ENCODE measurements at places on chromosomes 11 and 22.

GRCh38 chr11:123221096-123221561 is 26.1 kb upstream of the CLMP start:
- no peak for DNase-seq

DNA sequence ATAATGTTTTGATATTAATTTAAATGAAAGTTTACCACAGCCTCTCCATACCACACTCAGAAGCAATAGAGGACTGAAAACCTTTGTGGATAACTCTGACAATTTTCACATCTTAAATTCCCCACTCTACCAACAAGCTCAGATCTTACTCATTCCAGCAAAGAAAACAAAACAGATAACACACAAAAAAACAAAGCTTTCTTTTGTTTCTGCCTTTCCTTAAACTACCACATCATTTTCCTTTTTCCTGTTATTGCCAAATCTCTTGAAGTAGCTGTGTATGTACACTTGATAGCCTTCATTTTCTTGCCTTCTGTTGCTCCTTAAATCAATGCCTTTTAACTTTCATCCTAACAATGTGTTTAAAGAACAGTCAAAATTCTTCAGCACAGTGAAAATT is 484.9 kb downstream of the NTM start:
- DNase-seq = no peak

- DNase-seq = no peak
Observed at GRCh38 chr11:38700111-38700510, 2102.1 kb upstream of the RAG2 start.

GRCh38 chr11:28770806-28771205 is 662.6 kb downstream of the METTL15 start:
- no peak for DNase-seq

DNA sequence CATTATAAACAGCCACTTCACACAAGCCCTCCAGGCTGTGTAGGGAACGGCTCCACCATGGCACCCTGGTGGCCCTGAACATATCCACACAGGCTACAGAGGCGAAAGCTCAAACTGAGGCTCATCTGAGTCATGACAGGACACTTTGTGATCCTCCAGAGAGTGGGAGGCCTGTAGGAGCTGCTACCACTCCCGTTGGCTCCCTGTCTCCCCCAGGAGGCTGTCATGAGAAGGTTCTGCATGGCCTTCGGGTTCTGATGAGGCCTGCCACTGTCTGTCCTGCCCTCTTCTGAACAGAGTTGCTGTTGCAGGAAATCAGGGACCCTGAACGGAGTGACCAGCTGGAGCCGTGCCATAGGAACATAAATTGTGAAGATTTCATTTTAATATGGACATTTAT is 23.8 kb upstream of the ALDH3B2 start:
- no peak for DNase-seq

DNA sequence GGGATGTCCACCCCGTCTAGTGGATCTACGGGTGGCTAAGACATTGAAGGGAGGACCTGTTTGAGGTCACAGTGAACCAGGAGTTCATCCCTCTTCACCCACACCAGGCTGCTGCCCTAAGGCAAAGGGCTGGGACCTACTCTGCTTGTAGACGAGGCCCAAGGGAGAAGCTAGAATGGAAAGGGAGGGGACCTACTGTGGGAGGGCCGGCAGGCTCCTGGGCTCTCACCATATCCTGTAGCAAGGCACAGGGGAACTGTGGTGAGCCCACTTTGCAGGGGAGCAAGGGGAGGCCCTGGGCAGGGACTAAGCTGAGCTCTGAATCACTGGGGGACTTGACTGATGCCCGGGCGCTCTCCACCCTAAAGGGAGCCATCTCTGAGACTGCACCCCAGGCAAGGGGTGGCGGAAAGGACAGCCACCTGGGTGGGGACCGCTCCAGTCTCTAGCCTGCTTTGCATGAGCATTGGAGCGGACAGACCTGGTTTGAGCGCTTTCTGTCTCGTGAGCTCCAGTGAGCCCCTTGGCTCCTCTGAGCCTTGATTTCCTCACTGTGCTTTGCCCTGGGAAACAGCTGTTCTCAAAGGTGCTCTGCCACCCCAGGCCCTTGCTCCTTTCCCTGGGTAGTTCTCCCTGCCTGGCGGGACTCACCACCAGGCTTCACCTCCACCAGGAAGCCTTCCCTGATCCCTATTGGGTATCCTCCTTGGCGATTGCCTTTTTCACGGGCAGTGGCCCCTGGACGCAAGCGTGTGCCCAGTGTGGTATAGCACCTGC is 24.2 kb downstream of the PARVG start:
- DNase-seq = no peak

- no peak for DNase-seq
Observed at GRCh38 chr22:27992294-27993165, 73.5 kb upstream of the PITPNB start.

DNA sequence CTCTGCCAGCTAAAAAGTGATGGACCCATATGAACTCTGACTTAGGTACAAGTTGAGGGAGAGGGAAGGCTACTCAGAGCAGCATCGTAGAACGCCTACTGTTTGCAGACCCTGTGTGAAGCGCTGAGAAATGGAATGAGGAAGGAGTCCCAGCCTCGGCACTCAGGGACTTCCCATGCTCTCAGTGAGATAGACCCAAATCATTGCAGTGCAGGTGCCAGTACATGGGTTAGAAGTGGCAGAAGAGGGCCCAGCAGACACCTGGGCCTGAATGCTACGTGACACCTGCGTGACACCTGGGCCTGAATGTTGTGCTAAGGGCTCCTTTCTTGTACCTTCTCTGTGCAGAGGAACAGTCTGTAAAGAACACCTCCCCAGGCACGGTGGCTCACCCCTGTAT is 2.6 kb upstream of the PDGFB start:
- DNase-seq = no peak

DNA sequence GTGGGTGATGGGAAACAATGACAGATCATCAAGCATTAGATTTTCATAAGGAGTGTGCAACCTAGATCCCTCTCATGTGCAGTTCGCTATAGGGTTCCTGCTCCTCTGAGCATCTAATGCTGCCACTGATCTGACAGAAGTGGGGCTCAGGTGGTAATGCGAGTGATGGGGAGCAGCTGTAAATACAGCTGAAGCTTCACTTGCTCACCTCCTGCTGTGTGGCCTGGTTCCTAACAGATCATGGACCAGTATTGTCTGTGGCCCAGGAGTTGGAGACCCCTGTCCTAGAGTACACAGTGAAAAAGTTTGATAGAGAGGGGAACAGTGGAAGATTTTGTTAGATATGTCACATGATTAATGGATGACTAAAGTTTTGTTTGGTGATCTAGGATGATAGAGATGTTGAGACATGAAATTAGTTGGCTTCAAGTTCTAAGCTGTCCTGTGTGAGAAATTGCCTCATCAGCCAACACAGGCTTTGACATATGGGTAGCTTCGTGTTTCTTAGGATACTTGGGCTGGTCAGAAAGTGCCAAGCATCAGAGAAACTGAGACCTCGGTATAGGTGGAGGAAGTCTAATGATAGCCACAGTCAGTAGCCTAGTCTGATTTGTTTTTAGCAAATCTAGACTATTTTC is 47.4 kb downstream of the ARHGEF12 start:
- no peak for DNase-seq
